Femur (tissue), 1 donor: ENCODE measurements at places on chromosomes 1 and 21.

DNA sequence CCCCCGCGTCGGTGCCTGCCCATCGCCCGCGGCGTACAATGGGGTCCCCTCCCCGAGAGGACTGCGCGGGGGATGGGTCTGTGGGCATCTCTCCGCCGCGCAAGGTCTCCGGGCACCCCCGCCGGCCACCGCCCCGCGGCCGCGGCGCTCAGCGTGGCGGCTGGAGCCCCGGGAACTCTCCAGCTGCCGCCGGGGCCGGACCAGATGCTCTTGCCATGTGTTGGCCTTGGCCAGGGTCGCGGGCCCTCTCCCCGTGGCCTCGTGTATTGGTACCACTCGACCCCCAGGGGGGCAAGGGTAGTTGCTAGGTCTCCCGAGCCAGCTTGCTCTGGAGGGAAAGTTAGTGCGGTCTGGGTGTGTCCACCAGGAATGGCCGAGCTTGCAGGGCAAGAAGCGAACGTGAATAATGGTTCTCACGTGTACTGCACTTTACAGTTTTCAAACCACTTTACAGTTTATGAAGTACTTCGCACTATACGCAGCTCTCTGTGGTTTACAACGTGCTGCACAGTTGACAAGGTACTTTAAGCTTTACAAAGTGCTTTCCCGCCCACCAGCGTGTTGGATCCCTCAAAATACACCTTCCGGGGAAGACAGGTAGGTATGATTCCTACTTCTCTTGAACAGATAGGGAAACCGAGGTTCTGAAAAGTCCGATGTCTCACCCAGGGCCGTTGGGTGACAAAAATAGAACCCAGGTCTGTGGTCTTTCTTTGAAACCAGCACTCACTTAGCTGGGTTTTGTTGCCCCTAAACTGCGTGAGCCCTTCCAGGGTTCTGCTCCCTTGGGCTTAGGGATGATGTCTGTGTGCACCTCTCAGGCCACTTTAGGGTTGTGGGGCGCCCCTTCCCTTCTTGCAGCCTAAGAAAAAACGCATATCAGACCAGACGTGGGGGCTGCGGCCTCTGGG lies 1.2 kb downstream of the EPHB2 start:
- DNase-seq, result no peak

- peak; percentile 67 for DNase-seq
These were observed 33.2 kb upstream of the FAM163A start for GRCh38 chr1:179709841-179710329.

DNA sequence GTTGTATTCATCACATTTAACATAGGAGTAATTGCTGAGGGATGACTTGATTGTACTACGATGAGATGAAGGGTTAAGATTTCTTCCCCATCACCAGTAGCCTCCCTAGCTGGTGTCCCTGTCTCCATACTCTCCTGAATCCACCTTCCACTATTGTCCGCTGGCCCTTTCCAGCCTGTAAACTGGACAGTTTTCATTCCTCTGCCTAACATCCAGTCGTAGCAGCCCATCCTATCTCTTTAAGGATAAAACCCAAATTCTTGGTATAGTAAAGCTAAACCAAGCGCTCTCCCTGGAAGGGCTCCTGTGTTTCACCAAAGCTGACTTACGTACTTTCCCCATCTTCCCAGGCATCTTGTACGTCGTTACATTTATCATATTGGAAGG lies 670 bp downstream of the COX20 start:
- DNase-seq, result no peak

- no peak for DNase-seq
These were observed 252.2 kb downstream of the PLPP3 start for GRCh38 chr1:56327195-56327594.

- DNase-seq, result no peak
These were observed 84.2 kb upstream of the DISP3 start for GRCh38 chr1:11394592-11395245.

DNA sequence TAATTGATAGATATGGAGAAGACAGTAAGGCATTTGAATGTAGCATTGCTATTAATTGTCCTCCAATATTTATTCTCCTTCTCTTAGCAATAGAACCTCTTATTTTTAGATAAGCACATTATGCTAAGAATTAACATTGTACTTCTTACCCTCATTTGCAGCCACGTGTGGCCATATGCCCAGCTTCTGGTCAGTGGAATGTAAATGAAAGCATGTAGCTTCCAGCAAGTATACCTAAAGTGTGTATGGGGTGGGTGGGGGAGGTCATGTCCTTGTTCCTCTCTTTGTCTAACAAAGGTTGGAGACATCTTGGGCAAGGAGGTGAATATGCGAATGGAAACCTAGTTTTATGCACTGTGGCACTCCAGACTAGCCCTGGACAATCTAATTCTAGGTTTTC lies 133.6 kb upstream of the HMCN1 start:
- DNase-seq, result no peak

DNA sequence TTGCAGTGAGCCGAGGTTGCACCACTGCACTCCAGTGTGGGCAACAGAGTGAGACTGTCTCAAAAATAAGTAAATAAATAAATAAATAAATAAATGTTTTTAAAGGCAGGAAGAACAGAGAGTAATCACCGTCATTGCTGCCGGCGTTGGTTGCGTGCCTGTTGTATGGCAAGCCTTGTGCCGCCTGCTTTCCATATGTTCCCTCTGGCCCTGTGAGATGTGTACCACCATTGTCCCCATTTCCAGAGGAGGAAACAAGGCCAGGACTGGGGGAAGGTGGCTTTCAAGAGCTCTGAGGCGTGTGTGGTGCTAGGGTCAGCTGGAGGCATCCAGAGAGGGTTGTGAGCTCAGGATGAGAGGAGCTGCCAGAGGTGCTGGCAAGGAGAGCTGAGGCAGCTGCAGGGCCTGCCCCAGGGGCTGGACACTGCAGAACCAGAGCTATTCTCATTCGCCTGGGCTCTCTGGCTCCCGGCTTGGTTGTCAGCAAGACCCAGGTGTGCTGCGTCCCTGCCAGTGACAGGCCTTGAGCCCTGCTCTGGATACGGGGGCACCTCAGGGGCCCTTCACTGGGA lies 5.2 kb upstream of the MARCKSL1 start:
- DNase-seq, result no peak

- no peak for DNase-seq
These were observed 131.3 kb downstream of the PATJ start for GRCh38 chr1:61873581-61873980.

- DNase-seq, result no peak
These were observed 134.2 kb downstream of the PGBD5 start for GRCh38 chr1:230291731-230292620.

DNA sequence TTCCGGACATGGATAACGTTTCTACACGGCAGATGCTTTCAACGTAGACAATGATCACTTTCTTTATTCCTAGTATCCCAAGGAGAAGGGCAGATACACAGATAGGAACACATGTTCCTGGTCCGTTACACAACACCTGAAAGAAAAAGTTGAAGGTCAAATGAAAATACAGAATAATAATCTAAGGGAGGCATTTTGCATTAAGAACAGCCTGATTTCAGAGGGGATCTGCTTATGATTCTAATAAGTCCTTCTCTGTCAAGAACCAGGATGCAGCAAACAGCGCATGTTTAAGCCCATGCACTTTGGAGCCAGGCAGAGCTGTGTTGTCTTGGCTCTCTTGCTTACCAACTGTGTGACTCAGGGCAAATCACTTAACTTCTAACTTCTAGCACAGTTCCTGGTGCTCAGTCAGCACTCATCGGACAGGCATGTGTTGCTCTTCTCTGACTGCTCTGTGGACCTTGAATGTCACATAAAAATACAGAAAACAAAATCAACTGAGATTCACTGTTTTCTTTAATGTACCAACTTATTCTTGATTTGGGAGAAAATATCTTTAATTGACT lies 56.3 kb upstream of the CNN3 start:
- no peak for DNase-seq

- DNase-seq, result no peak
These were observed 145.7 kb upstream of the TIAM1 start for GRCh38 chr21:31489726-31490125.

- DNase-seq, result no peak
These were observed 35.6 kb downstream of the STUM start for GRCh38 chr1:226584164-226584563.

GRCh38 chr1:43885279-43885801 lies 48.3 kb upstream of the ARTN start:
- no peak for DNase-seq

DNA sequence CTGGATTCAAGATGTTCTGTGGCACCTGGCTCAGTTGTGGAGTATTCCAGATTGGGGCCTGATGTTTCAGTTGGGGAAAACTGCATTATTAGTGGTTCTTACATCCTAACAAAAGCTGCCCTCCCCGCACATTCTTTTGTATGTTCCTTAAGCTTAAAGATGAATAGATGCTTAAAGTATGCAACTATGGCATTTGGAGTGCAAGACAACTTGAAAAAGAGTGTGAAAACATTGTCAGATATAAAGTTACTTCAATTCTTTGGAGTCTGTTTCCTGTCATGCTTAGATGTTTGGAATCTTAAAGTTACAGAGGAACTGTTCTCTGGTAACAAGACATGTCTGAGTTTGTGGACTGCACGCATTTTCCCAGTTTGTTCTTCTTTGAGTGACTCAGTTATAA lies 7.2 kb downstream of the FPGT start:
- no peak for DNase-seq

- no peak for DNase-seq
These were observed 199.1 kb upstream of the TMPRSS15 start for GRCh38 chr21:18602711-18603110.

DNA sequence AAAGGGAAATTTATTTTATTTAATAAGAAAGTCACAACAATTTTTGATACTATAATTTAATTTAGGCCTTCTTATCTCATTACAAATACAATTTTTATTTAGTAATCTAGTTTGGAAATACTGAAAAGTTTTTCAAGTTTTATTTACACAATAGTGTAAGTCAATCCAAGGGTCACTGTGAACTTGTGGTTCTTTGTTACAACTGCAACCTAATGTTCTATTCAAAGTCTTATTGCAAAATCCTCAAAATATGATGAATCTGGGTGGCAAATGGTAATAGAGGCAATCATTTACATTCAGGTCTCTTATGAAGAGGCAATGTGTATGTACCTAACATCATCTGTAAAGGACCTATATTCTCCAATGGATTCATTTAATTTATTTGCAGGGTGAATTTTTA lies 421.2 kb downstream of the DPYD start:
- DNase-seq, result no peak

GRCh38 chr1:12130466-12131130 lies 36.2 kb upstream of the TNFRSF1B start:
- DNase-seq, result no peak

GRCh38 chr1:147640553-147641165 lies 29.7 kb downstream of the ACP6 start:
- DNase-seq, result peak; percentile 60

GRCh38 chr1:156862584-156862983 lies 1.9 kb downstream of the NTRK1 start:
- DNase-seq, result no peak

DNA sequence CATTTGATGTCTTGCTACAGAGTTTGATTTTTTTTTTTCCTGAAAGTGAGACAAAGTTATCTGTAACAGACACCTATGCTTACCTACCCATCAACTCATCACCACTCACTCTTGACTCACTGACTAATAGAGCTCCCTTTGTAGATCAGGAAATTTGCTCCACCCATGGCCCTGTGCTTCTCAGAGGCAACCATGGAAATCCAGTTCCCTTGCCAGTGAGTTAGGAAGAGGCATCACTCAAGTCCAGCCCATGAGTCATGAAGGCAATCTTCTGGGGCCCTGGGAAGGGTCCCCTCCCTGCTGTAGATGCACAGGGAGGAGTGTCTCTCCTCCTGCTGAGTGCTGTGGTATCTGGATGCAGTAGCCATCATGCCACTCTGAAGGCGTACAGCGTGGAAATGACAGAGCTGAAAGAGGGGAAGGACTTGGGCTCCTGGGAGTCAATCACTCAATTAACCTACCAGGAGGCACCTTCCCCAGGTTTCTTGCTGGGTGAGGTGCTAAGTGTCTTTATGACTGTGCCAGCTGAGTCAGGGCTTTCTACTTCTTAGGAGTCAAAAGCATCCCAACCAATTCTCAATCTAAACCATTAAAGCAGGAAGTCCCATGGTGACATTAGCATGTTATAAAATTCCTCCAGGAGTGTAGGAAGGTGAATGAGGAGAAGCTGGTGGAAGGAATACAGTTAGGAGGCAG lies 56.1 kb downstream of the DNTTIP2 start:
- no peak for DNase-seq

- no peak for DNase-seq
These were observed 42.2 kb downstream of the FHAD1 start for GRCh38 chr1:15289251-15289651.

DNA sequence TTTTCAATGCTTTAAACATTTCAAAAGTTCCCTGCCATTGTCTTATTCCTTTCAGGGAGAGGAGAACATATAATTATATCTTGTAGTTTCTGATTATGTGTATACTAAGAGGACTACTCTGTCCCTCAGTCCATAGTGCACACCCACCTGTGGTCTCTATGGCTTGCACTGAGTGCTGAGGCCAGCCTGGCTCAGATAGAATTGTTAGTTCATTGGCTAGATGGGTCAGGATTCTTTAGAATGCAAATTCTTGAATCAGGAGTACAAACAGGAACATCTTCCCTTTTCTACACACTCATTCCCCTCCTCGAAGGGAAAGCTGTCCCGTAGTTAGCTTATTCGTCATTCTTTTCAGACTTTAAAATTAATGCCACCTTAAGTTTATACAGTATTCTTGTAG lies 8.2 kb downstream of the BACH1 start:
- peak; percentile 28 for DNase-seq

GRCh38 chr21:15425049-15425448 lies 304.7 kb upstream of the USP25 start:
- no peak for DNase-seq

- DNase-seq, result no peak
These were observed 13.1 kb downstream of the OR2T11 start for GRCh38 chr1:248621770-248622169.

DNA sequence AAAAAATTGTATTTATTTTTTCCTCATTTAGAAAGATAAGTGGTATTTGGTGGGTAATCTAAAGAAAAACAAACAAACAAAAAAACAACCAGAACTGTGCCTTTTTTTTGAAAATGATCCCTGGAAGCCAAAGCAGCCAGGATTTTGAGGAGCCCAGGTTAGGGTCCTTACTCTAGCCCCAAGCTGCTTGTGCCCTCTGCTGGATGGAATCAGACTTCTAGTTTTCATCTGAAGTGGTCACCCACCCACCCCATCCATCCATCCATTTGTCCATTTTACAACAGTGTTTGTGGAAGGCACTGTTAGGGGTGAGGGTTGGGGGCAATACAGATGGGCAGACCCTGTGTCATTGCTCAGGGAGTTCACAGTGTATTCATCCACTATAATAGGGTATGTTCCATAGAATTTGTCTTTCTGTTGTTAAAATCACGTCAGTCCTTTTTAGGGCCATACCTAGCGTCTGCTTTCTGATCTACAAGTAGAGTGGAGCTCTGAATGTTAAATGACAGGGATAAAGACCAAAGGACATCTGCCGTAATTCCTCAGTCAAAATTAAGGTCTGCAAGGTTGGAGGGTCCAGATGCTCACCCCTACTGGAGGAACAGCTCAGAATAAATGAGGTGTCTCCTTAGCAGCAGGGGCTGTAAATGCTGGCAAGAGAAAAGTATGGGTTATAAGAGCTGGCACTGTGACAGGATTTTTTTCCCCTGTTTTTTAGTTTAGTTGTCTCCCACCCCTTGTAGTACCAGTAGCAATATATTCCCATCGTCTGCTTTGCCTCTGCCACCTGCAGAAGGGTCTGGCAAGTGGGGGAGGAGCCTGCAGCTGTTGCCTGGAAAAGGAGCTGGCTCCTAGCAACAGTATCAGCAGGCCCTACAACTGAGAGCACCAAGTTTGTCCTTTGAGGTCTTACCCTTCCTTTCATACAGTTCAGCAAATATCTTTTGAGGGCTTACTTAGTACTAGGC lies 3.2 kb downstream of the LRRC42 start:
- DNase-seq, result peak; percentile 44

- DNase-seq, result no peak
These were observed 19.7 kb downstream of the VASH2 start for GRCh38 chr1:212970085-212970484.

- DNase-seq, result no peak
These were observed 27.4 kb downstream of the HIVEP3 start for GRCh38 chr1:41891199-41891896.
